ENCODE measurements at places on chromosomes 16 and 17.

DNA sequence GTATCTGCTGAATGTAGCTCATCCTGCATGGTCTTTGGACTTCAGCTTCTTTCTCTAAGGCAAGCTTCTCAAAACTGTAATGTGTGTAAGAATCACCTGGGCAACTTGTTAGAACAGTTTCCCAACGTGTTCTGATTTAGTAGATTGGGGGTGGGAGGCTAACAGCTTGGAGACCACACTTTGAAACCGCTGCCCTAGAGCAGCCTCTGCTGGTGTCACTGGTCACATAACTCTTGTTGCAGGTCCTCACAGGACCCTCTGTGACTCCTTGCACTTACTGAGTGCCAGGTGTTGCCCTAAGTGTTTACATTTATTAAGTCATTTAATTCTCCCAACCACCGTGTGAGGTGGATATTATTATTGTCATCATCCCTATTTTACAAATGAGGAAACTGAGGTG is 9.9 kb downstream of the SLC35G3 start:
- no peak for DNase-seq

GRCh38 chr17:48491527-48492273 is 39.1 kb downstream of the HOXB1 start:
- DNase-seq = no peak

DNA sequence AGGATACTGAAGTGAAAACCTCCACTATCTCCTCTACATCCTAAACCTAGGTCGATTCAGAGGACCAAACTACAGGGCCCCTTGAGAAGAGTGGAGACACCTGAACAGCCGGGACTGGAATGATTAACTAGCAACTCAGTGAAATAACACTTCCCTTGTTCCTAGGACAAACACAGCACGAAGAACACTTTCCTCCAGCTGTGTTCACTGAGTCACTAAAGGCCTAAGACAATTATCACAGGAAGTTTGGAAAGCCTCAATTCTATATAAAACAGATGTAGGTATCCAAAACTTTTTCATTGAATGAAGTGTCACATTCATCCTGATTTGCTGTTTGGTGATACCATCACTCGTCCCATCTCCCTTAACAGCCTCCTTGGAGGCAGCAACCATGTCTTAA is 15.5 kb upstream of the CUEDC1 start:
- DNase-seq = no peak

GRCh38 chr16:11112723-11113348 is 143.2 kb downstream of the SOCS1 start:
- no peak for DNase-seq

- peak; percentile 66 for DNase-seq
Measured at GRCh38 chr17:79777120-79777893, 641 bp upstream of the CBX2 start.

Data from stimulated activated effector memory CD8-positive, alpha-beta T cell treated with anti-CD3 and anti-CD28 coated beads, Interleukin-12 subunit alpha, Interleukin-12 subunit beta, amount 100 ng/mL, for 72 hours (primary cell).